Activated CD8-positive, alpha-beta memory T cell treated with anti-CD3 and anti-CD28 coated beads, Interleukin-2, amount 50 U/mL, for 4 hours (primary cell): ENCODE measurements at places on chromosomes 1 and 21.

- no peak for DNase-seq
Measured at GRCh38 chr1:230650300-230650699, 8.0 kb downstream of the COG2 start.

- DNase-seq = peak; percentile 81
Measured at GRCh38 chr1:167687919-167688519, 33.8 kb upstream of the MPZL1 start.

GRCh38 chr1:205792481-205792881 is 17.2 kb upstream of the RAB29 start:
- DNase-seq = no peak

DNA sequence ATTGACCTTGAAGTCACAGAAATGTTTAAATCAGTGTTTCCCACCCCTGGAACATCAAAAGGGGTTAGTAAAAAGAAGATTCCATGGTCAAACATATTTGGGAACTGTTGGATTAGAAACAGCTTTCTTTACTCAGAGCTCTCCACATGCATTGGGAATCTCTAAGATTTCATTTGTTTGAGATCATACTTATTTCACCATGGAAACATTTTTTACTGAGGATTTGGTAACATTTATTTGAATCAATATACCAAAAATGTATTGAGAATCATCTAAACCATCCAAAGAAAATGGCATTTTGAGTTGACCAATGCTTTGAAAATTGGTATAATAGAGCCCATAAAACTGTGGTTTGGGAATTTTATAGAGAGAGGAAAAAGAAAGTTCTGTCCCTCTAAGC is 25.3 kb downstream of the NGF start:
- DNase-seq = no peak

DNA sequence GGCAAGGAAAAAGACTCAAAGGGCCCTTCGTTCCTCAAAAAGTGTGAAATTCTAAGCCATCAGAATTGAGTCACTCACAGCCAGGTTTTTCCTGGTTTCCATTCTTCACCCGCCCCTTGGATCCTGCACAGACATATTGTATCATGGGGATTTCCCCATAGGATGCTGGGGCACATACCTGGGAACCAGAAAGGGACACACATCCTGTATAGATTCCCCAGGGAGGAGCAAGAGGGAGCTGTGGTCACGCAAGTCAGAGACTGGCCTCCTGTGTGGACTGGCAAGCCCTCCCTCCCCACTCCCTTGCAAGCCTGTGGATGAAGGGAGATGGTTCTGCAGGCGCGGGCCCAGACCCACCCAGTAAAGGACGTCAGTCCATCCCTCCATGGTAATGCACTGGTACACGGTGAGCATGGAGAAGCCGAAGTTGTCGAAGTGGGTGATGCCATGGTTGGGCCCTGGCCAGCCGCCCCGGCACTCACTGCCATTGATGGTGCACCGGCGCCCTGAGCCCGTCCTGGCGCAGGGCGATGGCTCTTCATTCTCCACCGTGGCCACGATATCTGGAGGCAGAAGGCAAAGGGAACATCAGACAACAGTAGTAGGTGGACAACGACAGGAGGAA is 23.2 kb downstream of the CACNA1S start:
- DNase-seq = no peak

DNA sequence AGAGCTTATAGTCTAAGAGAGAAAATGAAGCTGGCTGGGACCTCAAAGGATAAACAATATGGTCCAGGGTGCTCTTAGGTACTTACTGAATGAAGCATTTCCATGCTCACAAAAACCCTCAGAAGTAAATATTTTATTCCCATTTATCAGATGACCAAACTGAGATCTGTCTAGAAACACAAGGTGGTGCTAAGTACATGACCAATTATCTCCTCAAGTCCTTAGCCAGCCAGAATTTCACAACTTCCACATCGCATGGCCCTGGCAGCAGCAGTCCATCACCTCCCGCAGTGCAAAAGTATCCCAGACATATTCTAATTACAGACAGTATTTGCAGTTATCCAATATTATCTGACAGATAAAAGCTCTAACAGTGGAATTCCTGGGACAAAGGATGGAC is 321.7 kb upstream of the PROX1 start:
- DNase-seq = no peak

GRCh38 chr1:216825557-216825956 is 102.3 kb upstream of the ESRRG start:
- no peak for DNase-seq

- DNase-seq = no peak
Measured at GRCh38 chr1:167776151-167776550, 54.4 kb downstream of the MPZL1 start.

DNA sequence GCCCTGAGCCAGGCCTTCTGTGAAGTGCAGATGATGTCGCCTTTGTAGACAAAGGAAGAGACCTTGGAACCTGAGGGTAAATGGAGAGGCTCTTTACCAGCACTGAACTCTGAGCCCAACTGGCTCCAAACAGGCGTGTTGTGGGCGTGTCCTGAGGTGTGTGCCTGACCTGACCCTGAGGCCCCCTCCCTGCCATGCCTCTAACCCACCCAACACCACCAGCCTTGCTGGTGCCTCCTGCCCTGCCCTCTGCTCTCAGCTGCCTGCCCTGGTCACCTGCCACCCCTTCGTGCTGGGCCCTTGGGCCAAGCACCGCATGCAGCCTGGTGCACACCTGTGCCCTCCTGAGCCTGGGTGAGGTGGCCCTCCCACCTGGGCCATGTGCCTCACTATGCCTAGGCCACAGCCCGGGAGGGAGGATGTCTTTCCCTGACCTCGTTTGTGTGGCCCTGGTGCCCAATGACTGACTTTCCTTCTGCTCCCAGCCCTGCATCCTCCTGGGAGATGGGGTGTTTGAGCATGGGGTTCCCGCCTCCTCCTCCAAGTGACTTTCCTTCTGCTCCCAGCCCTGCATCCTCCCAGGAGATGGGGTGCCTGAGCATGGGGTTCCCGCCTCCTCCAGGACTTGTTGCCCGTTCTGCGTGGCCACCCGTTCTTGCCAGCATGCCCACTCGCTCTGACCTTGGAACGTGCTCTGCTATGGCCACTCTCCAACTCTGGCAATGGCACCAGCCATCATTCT is 157.0 kb downstream of the PCBP3 start:
- no peak for DNase-seq

DNA sequence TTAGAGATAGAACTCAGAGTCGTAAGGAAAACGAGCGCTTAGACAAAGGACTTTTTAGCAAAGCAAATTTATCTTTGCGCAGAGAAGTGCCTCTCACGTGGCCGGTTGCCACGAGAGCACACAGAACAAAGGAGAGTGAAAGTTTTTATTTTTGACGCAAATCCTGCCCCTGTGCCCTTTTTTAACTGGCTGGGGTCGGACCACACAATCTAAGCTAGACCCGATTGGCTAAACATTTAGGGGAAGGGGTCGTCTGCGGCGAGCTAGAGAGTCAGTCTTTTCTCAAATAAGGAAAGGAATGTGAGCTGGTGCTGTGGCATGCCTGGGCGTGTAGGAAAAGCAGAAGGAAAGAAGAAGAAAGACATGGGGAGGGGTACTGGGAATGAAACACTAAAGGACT is 2.4 kb downstream of the KRTAP10-2 start:
- no peak for DNase-seq

- DNase-seq = no peak
Measured at GRCh38 chr1:219387211-219387610, 213.5 kb downstream of the LYPLAL1 start.

- no peak for DNase-seq
Measured at GRCh38 chr1:4880626-4881025, 226.2 kb downstream of the AJAP1 start.

DNA sequence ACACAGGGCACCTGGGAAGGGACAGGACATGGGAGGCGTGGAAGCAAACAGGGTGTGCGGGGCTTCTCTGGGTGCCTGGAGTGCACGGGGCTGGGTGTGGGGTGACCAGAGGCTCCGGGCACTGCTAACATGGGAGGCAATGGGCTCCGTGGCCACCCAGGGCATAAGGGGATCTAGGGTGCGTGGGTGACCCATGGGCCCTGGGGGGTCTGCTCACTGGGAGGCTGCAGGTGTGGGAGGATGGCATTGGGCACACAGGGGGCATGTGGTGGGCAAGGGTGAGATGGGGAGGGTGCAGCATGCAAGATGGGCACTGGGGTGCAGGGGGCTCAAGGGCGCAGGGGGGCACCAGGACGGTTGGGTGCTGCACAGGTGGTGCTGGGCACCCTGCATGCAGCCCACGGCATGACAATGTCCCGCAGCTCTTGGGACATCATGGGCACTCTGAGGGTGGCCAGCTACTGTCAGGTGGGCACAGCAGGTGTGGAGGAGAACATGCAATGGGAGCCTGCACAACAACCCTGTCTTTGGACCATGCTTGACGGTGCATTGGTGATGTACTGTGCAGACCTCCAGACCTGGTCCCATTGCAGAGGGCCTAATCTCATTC is 15.1 kb downstream of the TRIM11 start:
- DNase-seq = peak; percentile 14

DNA sequence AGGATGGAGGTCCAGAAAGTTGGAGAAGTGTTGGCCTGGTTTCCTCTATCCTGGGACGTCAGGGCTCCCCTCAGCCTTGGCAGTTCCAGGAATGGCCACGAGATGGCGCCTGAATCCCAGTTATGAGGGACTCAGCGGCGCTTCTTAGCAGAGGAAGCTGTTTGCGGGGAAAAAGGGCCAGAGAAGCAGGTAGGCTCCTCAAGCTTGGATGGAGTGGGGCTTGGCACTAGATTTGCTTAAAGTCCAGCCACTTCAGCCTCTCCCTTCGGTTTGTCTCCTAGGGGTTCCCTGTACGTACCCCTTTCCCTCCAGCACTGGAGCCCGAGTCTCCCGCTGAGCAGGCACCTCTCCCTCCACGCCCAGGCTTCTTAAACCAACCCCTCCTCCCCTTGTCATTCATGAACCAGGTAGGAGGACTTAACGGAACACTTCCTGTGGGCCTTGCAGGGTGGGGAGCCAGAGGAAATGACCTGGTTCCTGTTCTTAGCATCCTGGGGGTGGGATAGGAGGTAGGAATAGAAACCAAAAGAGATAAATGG is 32.0 kb upstream of the TENT5B start:
- peak; percentile 92 for DNase-seq

GRCh38 chr1:233040494-233040893 is 90.1 kb downstream of the NTPCR start:
- no peak for DNase-seq

- no peak for DNase-seq
Measured at GRCh38 chr1:16352842-16353535, 709 bp upstream of the FBXO42 start.

- no peak for DNase-seq
Measured at GRCh38 chr21:41210426-41211059, 42.6 kb downstream of the BACE2 start.

- DNase-seq = peak; percentile 49
Measured at GRCh38 chr1:226687426-226687825, 51.7 kb downstream of the ITPKB start.

- DNase-seq = no peak
Measured at GRCh38 chr1:246508897-246509688, 2.0 kb upstream of the SMYD3 start.

- DNase-seq = no peak
Measured at GRCh38 chr1:28280977-28281381, 21.7 kb downstream of the SESN2 start.

DNA sequence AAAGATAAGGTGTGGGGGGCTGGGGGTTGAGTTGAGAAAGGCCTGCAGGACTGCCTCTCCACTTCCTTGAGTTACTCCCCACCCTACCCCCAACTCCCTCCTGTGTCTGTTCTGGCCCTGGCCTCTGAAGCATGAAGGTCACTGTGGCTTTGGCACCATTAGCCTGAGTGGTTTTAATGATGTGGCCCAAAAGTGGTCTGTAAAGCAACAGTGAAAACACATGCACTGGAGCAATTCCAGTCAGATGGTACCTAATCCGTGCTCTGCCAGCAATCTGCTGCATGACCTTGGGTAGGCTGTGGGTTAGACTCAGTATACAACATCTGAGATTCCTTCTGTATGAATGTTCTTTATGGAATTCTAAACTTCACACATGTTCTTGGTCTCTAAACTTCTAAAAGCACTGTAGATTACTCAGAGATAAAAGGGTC is 86.5 kb upstream of the ATP1A1 start:
- DNase-seq = no peak

- no peak for DNase-seq
Measured at GRCh38 chr1:220818421-220819173, 31.9 kb downstream of the MTARC1 start.

GRCh38 chr1:102107441-102107840 is 110.7 kb upstream of the OLFM3 start:
- DNase-seq = no peak

- no peak for DNase-seq
Measured at GRCh38 chr1:21313203-21313885, 23.1 kb upstream of the ECE1 start.

DNA sequence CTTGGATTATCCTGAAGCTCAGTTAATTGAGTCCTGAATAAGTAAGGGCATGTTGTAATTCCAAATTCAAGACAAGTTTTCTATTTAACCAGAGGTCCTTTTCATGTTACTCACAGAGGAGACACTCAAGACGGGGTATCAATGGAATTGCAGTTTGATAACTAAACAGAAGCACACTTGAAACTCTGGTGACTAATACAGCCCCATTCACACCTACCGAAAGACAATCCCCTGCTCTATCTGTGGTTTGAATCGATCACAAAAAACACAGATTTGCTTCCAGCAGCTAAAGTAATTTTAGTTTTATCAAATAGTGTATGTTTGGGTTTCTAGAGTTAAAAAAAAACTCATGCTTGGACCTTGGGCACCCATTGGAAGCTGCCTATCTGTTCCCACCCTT is 60.4 kb downstream of the TEX35 start:
- no peak for DNase-seq

DNA sequence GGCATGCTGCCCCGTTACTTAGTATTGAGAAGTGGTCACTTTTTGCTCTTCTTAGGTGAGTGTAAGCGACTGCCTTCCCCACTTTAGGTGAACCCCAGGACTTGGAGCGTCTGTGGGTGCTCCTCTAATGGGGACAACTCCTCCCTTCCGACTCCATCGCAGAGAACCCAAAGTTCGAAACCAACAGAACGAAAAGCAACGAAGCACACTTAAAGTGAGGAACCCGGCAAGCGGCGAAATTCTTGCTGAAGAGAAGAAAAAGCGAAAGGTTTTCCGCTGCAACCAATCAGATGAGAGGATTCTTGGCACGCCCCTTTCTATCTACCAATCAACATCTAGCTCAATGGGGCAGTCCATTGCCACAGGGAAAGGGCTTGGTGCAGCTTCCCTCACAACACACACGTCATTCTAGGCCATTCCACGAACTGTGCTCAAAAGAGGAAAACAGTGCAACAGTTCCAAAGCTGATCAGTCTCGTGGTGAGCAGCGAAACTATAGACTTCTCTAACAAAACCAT is 709 bp upstream of the SUCO start:
- peak; percentile 76 for DNase-seq

DNA sequence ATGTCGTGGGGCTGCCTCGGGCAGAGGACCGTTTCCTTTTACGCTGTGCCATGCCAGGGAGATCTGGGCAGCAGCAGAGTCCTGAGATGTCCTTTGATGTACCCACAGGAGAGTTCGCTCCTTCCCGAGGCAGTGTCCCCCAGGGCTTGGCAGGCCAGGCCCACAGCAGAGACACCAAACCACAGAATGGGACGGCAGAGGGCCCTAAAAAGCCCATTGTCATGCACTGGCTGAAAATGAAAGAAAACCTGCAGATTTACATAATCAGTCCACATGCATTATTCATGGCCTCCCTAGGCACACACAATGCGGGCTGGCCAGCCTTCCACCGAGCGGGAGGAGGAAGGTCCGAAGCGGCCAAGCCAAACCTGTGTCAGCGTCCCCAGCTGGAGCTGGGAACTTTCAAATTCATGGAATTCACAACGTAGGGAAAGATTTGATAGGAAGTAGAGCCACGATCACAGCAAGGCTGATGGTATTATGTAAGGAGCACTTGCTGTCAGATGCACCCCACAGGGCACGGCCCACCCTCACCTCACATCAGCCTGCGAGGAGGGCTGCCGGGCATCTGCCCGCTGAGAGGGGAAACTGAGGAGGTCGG is 25.3 kb upstream of the EFHD2 start:
- DNase-seq = no peak
